ENCODE measurements at places on chromosomes 5 and 9.

- DNase-seq = no peak
Observed at GRCh38 chr5:81045389-81045807, 85.2 kb downstream of the RASGRF2 start.

- no peak for DNase-seq
Observed at GRCh38 chr5:7629561-7629960, 221.4 kb downstream of the CFAP90 start.

DNA sequence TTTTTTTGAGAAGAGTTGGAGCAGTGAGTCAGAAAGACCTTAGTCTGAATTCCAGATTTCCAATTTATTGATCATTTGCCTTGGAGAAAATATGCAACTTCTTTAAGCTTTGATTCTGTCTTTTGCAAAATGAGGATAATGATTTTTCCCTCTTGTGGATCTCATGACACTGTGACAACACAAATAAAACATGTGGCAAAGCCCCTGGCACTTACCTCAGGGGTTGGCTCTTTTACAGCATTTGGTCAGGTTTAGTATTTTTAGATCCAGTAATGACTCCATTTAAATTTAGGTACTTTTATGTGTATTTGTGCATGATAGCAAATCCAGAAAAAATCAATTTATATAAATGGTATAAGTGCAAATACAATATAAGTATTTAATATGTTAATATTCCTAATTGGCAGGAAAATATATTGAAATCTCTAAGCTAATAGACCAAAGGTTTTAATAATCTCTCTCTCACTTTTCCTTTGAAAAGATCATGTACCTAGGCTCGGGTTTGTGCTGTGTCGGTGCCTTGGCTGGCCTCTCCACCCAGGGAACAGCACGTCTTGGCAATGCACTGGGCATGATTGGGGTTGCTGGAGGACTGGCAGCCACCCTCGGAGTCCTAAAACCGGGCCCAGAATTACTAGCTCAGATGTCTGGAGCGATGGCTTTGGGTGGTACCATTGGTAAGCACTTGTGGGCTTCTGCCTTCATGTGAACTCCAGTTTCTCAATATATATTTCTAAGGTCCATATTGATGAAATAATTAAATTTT lies 49.7 kb downstream of the NNT start:
- no peak for DNase-seq

GRCh38 chr9:2241836-2242741 lies 226.9 kb downstream of the SMARCA2 start:
- DNase-seq = peak; percentile 56

DNA sequence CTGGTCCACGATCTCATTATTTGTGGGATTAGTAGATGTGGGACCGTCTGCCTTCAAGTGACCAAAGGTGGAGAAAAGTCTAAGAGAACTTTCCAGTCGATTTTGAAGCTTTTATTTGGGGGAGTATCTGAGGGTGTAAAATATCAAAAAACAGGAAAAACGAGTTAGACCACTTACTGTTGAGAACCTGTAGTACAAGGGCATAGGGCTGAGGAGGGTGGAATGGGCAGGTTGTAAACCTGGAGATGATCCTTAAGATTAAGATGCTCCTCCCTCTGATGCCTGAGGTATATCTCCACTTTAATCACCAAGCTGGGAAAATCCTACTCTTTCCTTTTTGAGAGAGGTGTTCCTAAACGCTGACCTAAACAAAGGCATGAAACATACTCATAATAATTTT lies 32.0 kb upstream of the GTF2H2C start:
- DNase-seq = no peak

DNA sequence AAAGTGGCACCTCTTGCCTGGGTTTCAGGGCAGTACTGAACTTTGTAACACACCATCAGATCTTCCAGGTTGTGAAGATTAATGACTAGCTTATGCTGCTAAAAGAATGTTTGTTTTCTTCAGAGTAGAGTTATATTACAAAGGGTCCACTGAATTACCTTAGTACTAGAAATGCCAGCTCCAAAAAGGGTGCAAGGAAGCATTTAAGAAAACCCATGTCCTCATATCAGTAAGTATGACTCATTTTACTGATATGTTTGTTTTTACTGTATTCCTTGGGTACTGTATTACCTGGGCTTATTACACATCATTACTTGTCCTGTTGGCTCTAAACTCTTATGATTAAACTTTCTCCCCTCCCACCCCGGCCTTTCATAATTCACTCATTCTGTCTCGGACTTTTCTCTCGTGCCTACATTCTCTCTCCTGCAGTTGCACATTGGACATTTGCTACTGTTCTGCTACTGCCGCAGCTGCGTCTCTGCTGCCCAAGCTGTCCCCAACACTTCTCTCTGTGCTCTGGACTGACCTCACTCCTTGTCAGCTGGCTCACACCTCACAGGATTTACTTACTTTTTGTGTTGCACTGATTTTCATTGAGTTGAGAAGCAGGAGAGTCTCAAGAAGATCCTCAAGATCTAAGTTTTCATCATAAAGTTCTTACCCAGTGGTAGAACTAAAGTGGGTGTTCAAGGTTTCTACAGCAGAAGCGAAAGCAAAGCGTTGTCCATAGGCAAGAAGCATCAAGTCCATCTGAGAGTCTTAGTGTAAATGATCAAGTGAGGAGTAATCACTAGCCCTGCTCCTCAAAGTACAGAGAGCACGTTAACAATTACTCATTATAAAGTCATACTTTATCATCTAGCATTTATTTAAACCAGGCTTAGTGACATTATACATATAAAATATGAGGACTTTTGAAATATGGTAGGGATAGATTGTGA lies 53.2 kb upstream of the C9orf72 start:
- peak; percentile 0 for DNase-seq

DNA sequence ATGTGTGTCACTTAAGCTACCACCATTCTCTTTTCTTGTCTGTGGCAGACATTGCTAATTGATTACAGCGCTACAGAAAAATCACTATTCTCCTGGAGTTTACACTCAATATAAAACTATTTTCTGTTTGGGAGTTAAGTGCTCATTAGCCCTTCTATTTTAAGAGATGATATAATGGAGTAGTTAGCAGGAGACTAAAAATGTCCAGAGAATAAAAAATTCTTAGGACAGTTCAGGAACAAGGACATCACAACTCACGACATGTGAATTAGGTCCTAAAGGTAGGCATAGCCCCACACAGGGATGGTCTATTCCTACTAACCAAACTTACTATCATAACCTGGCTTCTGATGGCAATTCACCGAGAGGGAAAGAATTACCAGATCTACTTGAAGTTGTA lies 258.5 kb downstream of the KIAA0825 start:
- no peak for DNase-seq

DNA sequence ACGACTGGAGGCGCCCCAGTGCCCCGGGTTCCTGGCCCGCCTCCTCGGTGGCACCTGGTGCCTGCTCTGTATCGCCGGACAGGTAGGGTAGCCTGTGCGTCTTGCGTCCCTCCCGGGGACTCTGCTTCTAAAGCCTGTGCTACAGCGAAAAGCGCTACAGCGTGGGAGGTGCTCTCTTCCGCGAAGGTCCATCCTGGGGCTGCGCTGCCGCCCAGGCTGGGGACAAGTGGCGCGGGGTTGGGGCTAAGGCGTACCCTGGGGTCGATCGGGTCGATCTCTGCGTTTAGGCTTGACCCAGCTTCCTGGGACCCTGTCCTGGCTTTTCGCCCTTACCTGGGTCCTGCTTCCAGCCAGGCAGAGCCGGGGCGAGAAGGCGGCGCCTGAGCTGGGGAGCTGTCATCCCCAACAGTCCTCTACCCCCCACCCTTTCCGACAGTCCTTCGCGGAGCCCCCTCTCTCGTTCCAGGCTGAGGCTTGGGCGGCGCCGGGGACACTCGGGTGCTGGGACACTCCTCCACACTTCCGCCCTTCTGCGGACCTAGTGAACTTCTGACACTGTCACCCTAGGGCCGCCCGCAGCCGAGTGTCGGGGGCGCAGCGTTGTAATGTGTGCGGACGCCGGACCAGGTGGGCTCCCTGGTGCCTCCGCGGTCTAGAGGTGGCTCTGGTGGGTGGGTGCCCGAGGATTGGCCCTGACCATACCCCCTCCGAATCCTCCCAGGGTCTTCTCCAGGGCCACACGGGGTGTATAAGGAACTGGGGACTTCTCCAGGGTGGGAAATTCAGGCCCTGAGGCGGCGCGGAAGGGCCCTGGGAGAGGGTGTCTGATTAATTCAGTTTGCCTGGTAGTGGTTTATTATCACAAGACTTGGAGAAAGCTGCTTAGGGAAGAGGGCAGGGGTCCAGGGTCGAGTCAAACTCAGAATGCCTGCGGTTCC lies 328.2 kb downstream of the SH3GL2 start:
- no peak for DNase-seq

- no peak for DNase-seq
Observed at GRCh38 chr5:4639946-4640345, 500.2 kb upstream of the ADAMTS16 start.

GRCh38 chr5:172362755-172363154 lies 79.2 kb upstream of the UBTD2 start:
- DNase-seq = no peak

DNA sequence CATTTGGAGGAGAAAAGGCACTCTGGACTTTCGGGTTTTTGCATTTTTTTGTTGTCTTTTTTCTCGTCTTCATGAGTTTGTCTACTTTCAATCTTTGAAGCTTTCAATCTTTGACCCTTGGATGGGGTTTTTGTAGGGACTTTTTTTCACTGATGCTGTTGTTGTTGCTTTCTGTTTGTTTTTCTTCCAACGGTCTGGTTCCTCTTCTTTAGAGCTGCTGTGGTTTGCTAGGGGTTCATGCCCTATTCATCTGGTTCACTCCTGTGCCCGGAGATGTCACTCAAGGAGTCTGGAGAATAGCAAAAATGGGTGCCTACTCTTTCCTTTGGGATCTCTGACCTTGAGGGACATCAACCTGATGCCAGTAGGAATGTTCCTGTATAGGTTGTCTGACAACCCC lies 378.6 kb upstream of the TYRP1 start:
- DNase-seq = no peak

GRCh38 chr9:109969011-109969410 lies 189.0 kb downstream of the PALM2AKAP2 start:
- DNase-seq = no peak

- no peak for DNase-seq
Observed at GRCh38 chr9:103361906-103362305, 366.8 kb downstream of the CYLC2 start.

- DNase-seq = no peak
Observed at GRCh38 chr5:41413074-41413473, 97.3 kb downstream of the PLCXD3 start.

DNA sequence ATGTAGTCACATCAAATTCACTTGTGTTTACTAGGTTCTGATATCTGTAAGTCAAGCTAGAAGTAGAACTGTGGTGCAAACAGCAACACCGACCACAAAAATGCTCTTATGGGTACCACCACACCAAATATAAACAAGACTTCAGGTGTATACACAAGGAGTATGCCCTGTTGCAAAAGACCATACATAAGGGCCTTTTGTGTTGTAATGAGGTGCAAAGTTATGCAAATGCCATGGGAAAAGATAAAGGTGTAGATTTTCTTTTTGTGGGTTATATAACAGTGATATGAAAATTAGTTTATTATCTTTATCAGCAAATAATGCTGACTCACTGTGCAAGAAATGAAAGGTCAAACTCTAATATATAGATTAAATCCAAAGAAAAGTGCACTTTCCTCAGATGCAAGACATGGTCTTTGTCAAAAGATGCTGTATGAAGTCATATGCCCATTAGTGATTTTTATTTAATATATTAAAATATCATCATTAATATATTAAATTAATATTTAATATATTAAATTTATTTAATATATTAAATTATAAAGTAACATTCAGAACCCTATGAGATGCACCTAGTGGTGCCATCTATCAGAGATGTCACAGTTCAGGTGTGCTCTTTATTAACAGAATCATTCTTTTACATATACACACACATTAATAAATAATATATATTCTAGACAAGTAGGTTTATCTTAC lies 26.7 kb upstream of the ALDH1A1 start:
- no peak for DNase-seq

DNA sequence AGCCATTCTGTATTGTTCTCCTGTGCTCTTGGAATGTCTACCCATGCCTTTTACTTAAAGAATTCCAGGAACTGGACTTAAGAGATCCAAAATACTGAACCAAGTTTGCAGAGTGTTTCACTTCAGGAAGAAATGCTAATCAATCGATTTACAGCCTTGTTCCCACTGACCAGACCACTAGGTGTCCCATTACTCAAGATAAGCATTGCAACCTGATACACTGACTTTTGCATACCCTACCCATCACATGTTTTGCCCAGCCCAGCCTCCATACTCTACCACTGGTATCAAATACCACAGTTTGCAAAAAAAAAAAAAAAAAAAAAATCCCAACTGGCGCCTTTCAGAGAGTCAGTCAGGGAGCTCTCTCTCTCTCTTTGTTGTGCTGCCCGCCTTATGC lies 550.8 kb downstream of the CDH9 start:
- no peak for DNase-seq

GRCh38 chr5:67454957-67455561 lies 258.5 kb upstream of the CD180 start:
- DNase-seq = no peak

DNA sequence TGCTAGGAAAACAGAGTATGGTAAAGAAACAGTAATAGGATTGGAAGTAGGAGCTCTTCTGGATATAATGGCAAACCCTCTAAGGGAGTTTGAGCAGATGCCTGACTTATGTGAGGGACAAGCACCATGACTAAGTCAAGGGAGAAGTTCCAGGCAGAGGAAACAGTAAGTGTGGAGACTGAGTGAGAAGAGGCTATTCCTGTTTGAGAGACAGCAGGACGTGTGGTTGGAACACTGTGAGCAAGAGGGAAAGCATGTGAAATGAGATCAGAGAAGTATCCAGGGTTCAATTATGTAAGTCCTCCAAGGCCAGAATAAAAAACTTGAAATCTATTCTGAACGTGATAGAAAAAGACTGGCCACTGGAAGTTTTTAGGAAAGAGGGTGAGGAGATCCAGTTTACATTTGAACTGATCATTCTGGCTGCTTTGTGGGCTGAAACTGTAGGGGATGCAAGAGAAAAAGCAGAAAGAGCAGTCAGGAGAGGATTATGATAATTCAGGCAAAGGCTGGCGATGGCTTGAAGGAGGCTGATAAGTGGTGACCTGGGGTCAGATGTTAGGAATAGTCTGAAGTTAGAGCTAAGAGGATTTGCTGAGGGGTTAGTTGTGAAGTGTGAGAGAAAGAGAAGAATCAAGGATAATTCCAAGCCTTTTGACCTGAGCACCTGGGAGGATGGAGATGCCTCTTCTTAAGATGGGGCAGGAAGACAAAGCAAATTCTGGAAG lies 19.2 kb downstream of the DMAC1 start:
- no peak for DNase-seq

DNA sequence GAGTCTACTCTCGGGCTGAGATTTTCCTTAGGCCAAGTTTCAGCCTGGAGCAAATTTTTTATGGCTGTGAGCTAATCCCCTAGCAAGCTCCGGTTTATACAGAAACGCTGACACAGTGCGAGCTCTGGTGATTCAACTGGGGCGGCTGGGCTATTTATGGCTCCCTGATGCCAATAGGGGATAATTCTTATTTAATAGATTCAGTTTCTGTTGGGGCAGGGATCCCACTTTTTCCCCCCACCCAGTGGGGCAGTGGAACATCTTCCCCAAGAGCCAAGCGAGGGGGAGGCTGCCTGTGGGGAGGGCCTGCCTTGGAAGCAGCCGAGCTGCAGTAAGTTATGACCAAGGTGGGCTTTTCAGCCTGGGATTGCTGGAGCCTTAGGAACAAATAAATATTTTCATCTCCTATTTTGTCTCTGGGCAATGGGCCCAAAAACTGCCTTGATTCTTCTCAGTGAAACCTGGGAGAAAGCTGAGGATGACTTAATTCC lies 129.1 kb downstream of the MACROH2A1 start:
- no peak for DNase-seq

- DNase-seq = no peak
Observed at GRCh38 chr5:14775857-14776256, 95.7 kb downstream of the ANKH start.

- DNase-seq = no peak
Observed at GRCh38 chr5:140855772-140856674, at the start of gene PCDHA10. PCDHA10 (plus strand) TSS chr5:140855897; CDS start chr5:140856049, 152 bp downstream.

Measured in activated CD4-positive, alpha-beta T cell treated with anti-CD3 and anti-CD28 coated beads, Interleukin-2, amount 50 U/mL, for 16 hours (primary cell).